Epithelial cell of esophagus (primary cell): ENCODE measurements at places on chromosomes 5 and 9.

- DNase-seq: peak; percentile 44
Measured at GRCh38 chr5:141779503-141779973, 97.5 kb upstream of the ARAP3 start.

GRCh38 chr5:61801174-61801573, 469.1 kb downstream of the ZSWIM6 start:
- no peak for DNase-seq

DNA sequence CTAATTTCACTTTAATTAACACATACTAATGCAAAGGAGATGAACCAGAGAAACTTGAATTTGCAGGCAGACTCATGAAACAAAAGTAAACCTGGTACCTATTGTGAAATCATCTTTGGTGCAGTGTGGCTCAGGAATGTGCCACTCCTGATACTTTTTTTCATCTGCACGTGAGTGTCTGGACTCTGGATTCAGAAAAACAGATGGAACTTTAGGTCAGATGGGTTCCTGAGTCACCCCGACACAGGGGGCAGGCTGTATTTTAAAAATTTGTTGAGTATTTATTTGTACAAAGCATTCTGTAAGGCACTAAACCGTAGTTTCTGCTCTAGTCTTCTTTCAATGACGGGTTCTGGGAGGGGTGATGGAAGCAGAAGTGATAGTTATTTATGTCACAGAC, 52.2 kb upstream of the TUT7 start:
- DNase-seq: peak; percentile 94

DNA sequence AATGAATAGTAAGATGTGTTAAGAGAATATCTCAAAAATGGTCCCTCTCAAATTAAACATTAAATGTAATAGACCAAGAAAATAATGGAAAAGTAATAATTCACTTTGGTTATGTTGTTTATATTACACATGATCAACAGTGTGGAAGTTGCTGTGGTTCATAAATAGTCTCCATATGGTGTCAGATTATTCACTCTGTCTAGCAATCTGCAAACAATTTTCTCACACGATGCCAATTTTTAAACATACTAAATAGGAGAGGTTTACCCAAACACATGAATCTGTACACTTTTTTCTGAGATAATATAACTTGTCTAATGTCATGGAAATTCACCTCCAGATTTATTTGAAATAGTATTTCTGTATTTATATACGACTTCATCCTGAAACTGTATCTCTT, 217.4 kb upstream of the FBXL7 start:
- DNase-seq: no peak

DNA sequence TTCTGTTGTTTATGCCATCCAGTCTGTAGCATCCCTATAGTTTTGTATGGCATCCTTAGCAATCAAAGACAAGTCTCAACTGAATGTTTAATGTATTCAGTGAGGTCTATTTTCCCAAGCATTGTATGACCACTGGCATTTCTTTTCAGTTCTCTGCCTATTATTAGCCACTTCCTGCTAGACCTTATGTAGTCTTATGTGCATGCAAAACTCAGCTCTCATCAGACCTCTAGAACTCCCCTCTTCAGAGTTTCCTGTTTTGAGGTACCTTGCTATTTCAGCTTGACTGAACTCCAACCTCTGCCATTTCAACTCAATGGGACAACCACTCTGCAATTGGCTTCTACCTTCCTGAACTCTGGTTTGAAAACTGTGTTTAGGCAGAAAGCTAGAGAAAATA, 113.2 kb downstream of the SLC25A46 start:
- DNase-seq: no peak

- no peak for DNase-seq
Measured at GRCh38 chr5:69074664-69075521, 18.9 kb upstream of the SLC30A5 start.

GRCh38 chr5:138610415-138610917, 35.3 kb upstream of the HSPA9 start:
- no peak for DNase-seq

DNA sequence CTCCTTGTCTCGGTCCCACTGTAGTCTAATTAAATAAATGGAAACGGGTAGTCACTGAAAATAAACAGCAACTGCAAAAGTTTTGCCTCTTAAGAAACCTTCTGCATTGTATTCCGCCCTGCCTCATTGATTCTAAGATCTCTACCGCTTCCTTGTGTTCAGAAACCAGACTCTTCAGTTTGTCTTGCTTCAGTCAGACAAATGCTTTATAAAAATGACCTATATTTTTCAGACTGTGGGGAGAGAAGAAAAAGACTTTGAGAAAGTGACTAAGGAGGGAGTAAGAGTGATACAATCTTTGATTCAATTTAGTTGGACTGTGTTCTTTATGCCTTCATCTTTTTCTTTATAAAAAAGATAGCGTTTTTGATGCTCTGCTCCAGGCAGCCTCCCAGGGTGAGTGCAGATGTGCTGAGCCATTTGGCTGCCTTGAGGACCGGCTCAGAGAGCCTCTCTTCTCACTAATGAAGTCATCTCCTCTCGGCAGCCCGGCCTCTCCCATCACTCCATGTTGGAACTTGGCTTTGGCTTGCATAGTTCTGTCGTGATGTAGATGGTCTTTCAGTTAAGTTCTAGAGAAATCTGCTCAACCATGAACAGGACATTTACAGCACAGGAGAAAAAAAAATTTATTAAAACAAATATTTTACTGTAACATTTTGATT, 4.0 kb upstream of the VCAN start:
- no peak for DNase-seq

- no peak for DNase-seq
Measured at GRCh38 chr9:130110596-130111021, 56.9 kb downstream of the GPR107 start.

- no peak for DNase-seq
Measured at GRCh38 chr9:74277532-74277931, 219.6 kb upstream of the RORB start.

- no peak for DNase-seq
Measured at GRCh38 chr5:139946440-139946839, 96.7 kb downstream of the NRG2 start.

GRCh38 chr5:14097998-14098471, 45.1 kb upstream of the TRIO start:
- no peak for DNase-seq

DNA sequence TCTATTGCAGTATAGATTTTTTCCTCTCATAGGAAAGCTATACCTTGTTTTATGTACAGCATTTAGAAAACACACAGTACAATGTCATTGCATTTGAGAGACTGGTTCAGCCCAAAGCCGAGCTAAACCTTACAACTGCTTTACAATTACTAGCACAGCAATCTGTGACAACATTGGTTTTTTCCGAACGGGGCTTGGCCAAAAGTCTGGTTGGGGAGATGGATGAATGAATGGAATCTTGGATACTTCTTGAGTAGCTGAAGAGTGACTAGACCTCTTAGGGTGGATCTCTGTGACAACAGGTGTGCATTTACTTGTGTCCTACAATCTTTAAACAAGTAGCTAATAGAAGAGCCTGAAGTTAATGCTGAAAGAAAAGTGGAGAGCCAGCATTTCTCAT, 1.2 kb downstream of the SGCD start:
- no peak for DNase-seq

GRCh38 chr5:113169720-113170119, 193.1 kb downstream of the DCP2 start:
- peak; percentile 22 for DNase-seq

DNA sequence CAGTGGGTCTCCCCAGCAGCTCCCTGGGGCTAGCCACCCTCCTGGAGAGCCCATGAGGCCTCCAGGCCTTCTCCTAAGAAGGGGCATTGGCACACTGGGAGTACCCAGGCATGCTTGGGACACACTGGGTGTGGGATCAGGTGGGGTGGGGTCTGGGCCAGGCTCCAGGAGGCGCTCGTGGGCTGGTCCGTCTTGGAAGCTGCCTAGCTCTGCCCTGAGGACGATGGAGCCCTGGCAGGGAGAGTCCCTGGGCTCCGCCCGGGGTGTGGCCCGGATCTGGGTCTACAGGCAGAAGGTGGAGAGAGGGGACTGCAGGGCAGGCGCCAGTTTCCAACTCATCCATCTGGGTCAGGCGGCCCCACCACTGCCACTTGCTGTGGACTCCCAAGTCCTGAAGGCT, 2.4 kb downstream of the PRRX2 start:
- no peak for DNase-seq

GRCh38 chr5:155252717-155253116, 239.2 kb downstream of the KIF4B start:
- DNase-seq: no peak

DNA sequence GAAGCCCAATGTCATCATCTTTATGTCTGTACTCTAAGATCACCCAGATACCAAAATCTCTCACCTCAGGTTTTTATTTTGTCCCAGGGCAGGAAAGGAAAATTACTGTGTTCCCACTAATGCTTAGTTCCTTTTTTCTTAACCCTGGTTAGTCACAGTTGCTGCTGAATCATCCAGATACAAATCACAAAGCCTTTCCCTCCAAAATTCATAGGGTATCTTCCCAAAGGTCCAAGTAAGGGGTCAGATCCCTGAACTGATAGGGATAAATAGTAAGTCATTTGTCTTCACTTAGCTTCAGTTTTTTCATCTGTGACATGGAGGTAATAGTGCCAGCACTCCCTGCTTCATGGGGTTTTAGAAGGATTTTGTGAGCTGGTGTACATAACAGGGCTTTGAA, 2.2 kb downstream of the PLCXD3 start:
- DNase-seq: peak; percentile 46

- peak; percentile 14 for DNase-seq
Measured at GRCh38 chr5:15993919-15994318, 185.7 kb downstream of the MARCHF11 start.

GRCh38 chr5:169711551-169712225, 74.6 kb downstream of the DOCK2 start:
- DNase-seq: no peak

DNA sequence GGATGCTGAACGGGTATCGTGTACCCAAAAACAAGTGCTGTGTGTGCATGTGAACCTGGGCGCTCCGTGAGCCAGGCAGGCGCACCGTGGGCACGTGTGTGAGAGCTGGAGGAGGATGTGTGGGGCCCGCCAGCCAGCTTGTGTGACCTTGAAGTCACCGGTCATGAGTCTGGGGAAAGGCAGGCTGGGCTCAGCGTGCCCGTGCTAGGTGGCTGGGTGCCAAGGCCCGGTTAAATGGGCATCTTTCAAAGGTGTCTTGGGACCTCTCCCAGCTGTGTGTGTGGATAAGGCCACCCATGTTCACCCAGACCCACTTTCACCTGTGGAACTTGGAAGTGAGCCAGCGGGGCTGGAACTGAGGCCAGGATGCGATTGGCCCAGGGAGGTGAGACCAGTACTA, 3.4 kb downstream of the KCNT1 start:
- no peak for DNase-seq

GRCh38 chr5:45696206-45696836, at the start of gene HCN1:
Gene HCN1 (minus strand): TSS chr5:45696380.
- DNase-seq: peak; percentile 82

- DNase-seq: peak; percentile 80
Measured at GRCh38 chr5:160457252-160457651, 35.6 kb downstream of the PTTG1 start.

- DNase-seq: peak; percentile 99
Measured at GRCh38 chr5:96177303-96177869, 215.7 kb upstream of the ELL2 start.

DNA sequence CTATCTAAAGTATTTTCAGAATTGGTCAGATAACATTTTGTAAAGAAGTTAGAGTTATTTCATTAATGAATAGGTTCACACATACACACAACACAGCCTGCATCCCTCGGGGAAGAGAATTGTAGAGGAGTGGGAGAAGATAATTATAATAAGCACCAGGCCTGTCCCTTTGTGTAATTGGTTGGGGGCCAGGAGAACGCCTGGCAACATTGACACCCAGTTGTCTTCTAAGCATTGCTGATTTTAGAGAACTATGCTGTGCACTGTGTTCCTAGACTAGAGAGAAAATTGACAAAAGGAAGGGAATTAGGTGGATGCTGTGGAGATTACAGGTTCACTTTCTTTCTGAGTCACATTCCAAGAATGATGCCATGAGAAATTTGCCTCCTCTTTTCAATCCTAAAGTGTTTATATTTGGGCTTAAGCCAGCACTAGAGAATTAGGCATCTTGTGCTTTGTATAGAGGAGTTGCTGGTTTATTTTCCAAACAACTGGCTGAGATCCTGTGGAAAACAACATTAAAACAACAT, 247.6 kb downstream of the COX7C start:
- no peak for DNase-seq

- no peak for DNase-seq
Measured at GRCh38 chr9:131824155-131824594, 84.3 kb upstream of the RAPGEF1 start.

DNA sequence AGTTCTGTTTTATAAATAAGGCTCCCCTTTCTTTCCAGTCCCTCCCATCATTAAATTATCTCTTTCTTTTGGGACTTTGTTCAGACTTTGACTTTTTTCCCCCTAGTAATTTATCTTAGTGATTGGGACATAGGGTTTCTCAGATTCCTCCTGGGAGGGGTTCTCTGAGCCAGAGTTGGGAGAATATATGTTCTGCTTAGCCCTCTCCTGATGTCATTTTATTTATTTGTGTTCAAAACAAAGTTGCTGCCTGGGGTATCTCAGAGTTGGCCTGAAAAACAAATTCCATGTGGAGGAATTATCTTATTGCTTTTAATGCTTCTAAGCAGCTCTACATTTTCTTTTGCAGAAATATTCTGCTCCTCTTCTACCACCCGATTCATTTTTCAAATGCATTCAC, 211.0 kb downstream of the PCSK5 start:
- DNase-seq: no peak

DNA sequence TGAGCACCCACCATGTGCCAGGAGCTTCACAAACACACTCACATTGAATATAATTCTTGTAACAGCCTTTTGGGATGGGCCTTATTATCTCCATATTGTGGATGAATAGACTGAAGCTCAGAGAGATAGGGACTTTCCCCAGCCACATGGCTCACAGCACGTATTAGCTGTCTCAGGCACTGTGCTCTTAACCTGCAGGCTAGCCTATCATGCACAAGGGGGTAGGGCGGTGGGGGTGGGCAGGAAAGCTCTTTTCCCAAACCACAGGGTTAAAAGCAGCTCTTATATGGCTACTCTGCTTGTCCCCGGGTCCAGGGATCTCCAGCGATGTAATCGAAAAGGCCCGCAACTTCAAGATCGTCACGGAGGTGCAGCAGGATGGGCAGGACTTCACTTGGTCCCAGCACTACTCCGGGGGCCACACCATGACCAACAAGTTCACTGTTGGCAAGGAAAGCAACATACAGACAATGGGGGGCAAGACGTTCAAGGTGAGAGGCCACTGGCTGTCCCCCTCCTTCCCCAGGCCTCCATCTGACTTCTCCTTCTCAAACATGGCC, 2.6 kb downstream of the FABP6 start:
- peak; percentile 44 for DNase-seq

DNA sequence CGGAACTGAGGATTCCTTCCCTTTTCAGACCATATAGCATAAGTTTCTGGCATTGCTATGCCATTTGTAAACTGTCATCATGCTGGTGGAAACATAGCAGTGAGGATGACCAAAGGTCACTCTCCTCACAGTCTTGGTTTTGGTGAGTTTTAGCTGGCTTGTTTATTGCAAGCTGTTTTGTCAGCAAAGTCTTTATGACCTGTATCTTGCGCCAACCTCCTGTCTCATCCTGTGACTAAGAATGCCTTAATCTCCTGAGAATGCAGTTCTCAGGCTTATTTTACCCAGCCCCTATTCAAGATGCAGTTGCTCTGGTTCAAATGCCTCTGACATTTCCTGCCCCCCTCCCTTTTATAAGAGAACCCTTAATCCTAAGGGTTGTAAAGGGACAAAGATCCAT, 26.7 kb upstream of the GRIA1 start:
- DNase-seq: peak; percentile 77
